ENCODE measurements at places on chromosomes 2 and 18.
A peak's percentile ranks its signal among the peaks of the same experiment; 100 is the strongest.

- no peak for DNase-seq
Observed at GRCh38 chr18:3524706-3525105, 74.7 kb downstream of the TGIF1 start.

DNA sequence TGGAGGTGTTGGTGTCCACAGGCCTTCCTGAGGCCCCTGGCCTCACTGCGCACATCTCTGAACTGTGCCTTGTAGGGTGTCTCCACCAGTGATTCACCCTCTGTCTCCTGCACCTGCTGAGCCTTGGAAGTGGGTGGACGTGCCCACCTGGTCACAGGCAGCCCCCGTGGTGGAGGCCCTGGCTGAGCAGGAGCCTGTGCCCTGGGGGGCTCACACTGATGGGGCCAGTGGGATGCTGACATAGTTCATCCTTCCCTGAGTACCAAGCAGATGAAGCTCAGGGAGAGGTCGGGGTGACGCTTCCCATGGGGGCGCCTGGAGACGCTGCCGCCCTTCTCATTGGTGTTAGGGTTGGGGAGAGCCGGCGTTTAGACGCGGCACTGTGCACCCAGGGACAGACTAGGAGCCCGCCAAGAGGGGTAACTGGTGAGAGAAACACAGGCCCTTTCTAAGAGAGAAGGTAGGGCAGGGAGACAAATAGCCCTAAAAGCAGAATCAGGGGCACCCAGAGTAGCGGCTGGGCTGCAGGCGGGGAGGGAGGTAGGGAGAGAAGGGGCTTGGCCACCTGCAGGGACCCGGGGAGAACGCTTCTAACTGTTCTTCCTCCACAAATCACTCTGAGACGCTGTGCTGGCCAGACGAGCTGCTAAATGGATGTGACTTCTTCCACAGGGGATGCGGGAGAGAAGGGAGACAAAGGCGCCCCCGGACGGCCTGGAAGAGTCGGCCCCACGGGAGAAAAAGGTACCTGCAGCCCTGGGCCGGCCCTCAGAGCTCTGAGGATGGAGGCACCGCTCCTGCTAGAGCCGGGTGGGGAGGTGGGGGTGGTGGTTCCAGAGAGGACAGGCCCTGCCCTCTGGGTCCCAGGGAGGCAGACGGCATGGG lies 18.0 kb downstream of the COLEC11 start:
- no peak for DNase-seq

DNA sequence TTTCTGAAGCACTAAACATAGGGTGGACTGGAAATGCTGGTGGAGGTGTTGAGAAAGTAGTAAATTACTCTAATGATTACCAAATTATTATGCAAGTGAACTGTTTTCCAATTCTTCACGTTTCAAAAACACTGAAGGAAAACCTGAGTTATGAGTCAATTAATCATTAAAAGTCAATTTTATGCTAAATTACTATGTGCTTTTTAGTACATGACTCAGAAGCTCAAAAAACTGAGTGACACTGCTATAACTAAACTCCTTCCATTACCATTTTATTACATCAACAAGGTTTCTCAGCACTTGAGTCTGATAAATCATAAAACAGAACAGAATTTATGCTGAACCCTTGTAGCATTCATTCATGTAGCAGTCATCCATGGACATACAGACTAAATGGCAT lies 20.4 kb downstream of the CHMP3 start:
- DNase-seq, result no peak

DNA sequence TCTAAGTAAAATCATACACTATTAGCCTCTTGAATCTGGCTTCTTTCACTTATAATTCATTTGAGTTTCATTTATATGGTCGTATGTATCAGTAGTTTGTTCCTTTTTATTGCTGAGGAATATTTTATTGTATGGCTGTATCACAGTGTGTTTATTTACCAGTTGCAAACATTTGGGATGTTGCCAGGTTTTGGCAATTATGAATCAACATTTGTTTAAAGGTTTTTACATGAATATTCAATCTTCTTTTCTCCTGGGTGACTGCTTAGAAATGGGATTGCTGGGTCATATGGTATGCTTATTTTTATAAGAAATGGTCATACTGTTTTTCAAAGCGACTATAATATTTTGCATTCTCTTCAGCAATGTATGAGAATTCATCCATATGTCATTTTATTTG lies 107.9 kb downstream of the PMAIP1 start:
- no peak for DNase-seq

GRCh38 chr2:741195-741496 lies 63.9 kb upstream of the TMEM18 start:
- no peak for DNase-seq

DNA sequence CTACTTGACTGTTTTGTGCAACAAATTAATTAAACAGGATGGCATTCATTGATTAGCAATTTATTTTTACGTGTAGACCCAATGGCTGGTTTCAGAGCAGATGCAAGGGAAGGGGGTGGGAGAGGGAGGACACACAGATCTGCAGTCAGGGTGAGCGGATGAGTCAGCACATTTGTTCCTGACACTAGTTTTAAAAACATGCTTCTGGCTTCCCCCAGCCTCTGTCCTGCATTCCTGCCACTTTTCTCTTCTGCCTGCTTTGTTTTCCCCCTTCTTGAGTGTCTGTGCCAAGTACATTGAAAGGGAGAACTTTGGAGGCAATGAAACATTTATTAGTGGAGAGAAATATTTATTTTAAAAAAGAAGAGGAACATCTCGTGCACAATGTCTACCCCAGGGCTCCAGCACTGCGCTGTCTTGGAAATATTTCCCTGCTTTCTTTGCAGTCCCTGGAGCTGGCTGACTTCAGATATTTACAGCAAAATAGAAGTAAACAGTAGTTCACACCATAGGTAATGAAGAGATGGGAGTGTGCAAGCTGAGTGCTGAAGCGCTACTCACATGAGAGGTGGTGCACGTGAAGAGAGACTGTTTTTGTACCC lies 52.2 kb downstream of the NRP2 start:
- no peak for DNase-seq

- DNase-seq, result no peak
Observed at GRCh38 chr2:189157939-189158338, 21.6 kb downstream of the COL5A2 start.

DNA sequence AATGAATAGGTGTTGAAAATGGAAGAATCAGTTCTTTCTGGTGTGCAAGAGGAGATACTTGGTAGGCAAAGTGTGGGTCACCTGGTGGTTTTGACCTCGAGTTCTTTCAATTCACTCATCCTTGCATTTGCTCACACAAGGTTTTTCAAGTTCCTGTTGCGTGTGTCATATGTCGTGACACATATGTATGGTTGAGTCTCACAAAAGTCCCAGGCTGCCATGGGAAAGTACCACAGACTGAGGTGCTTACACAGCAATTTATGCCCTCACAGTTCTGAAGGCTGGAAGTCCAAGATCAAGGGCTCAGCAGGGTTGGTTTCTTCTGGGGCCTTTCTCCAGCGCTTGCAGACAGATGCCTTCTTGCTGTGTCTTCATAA lies 64.4 kb downstream of the NCK2 start:
- DNase-seq, result peak; percentile 57

DNA sequence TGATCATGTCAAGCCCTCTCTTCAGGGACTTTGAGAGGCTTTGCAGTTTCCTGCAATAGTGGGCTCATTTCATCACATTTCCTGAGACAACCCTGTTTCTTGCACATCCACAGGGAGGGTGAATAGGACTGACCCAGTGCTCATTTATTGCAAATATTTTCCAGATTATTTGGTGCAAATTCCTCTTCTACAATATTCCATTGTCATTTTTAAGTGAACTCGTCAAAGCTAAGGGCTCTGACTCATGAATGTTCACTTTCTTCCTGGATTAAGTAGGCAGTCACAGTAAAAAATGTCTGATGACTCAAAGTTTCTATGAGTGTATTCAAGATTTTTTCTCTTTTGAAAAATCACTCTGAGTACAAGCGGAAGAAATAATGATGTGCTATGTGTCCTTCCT lies 225.5 kb upstream of the GALNT5 start:
- no peak for DNase-seq

- DNase-seq, result no peak
Observed at GRCh38 chr2:37583402-37583801, 88.0 kb downstream of the CDC42EP3 start.

DNA sequence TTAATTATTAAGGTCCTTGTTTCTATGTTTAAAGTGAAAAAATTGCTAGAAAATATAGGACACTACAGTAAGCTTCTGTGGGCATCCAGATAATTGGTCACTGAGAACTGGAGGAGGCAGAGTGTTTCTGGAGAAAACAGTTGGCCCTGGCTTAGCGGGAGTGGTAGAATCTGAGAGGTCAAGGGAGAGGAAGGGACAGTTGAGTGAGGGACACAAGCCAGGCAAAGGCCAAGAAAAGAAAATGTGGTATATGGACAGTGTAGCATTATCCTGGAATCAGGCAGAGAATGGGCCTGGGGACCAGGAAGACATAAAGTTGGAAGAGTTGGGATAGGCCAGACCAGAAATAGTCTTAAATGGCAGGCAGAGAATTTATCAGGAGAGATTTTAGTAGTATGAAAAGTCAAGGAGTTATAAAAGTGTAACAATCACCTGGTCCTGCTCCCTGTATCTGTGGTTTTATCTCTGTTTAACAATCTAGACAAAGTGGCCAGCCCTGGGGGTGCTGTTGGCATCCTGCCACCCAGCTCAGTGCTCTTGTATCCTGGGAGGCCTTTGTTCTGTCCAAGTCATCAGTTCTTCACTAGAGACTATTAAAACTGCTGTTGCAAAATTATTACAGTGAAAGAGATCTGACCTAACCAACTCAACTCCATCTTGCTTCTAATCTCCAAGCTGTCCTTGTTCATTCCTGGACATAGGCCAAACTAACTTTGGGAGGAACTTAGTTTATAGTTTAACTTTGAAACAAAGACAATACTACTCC lies 15.4 kb upstream of the MSGN1 start:
- no peak for DNase-seq

DNA sequence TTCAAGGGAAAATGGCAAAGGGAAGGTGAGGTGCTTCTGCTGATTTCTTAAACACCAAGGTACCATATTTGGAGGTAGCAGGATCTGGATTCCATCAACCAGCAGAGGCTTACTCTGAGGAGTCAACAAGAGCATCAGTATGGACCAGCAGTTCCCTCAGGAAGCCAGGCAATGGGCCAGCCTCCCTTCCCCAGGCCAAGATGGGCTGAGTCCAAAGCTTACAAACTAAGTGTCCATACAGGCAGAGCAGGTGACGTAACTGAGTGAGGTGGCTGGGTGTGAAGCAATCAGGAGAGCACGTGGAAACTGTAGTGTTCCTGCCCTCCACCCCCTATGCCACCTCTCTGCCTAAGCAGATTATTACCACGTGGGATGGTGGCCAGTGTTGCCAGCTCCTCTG lies 134.2 kb upstream of the HNRNPA3 start:
- DNase-seq, result no peak

DNA sequence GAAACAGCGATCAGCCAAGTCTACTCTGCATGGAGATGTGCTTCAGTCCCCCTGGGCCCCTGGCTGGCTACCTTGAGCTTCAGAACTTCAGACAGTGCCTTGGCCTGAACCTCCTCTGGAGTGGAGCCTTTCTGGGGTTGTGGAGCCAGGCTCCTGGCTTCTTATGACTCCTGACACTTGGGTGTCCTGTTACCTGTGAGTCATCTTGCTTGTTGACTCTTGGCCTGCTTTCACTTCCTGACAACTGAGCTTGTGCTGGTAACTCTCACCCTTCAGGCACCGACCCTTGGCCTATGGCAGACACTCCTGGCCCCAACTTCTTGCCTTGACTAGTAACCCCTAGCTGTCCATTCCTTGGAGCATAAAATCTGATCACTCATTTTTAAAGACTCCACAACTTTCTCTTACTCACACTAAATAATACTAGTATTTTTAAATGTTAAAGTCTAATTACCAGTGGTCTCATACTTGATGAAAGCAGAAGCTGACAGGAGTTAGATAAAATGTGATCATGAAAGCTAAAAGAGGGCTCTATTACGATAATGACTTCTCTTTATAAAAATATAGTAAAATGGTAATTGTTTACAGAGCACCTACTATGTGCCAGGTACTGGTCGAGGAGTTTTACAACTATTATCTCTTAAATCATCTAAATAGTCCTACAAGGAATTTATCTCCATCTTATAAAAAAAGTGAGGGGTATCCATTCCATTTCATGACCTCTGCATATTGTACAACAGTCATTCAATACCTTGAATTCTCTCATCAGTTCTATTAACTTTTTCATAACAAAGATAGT lies 46.3 kb upstream of the VIT start:
- DNase-seq, result no peak

GRCh38 chr2:143399631-143400069 lies 270.4 kb downstream of the ARHGAP15 start:
- DNase-seq, result no peak

- no peak for DNase-seq
Observed at GRCh38 chr18:8217051-8217564, 392.1 kb upstream of the RAB12 start.

DNA sequence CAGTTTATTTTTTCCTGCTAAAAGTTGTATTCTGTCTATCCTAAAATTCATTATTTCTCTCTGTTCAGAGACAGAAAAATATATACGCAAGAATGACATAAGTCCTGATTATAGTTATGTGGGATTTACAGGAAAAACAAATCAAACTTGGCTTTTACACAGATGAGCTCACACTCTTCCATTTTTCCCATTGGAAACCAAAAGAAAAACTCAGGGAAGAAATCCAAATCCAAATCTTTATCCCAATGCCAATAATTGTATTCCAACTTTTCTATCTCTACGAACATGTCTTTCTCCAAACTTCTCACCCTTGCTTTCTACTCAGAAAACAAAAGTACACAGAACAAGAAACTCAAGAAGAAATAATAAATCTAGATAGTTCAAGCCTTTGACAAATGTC lies 249.1 kb upstream of the TMEFF2 start:
- DNase-seq, result no peak

- DNase-seq, result no peak
Observed at GRCh38 chr2:151760139-151760650, 25.9 kb upstream of the NEB start.

DNA sequence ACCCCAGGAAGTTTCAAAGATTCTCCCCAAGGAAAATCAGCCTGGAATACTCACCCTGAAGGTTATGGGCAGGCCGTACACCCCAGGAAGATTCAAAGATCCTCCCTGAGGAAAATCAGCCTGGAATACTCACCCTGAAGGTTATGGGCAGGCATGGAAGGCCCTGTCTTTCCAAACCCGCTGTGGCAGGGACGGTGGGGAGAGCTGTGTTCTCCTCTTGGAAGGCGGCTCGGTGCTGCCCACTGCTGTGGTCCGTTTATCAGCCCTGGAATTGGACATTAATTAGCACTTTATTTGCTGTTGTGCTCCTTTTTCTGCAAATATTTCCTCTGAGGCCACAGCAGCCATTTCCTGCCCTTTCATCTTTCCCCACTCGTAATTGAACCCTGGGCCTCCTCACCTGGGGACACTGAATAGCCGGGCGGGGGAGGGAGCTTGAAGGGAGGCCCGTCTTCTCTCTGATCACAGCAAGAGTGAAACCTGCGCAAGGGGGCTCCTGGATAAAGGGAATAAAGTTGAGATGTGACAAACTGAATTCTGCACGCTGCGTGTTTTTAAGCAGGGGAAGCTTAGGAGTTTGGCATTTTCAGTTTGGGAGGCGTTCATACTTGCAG lies 308.7 kb upstream of the SALL3 start:
- no peak for DNase-seq

GRCh38 chr18:33231474-33232317 lies 208.8 kb downstream of the CCDC178 start:
- peak; percentile 70 for DNase-seq
